Activated CD8-positive, alpha-beta memory T cell treated with anti-CD3 and anti-CD28 coated beads for 4 hours (primary cell): ENCODE measurements at places on chromosomes 6 and 20.

- no peak for DNase-seq
Observed at GRCh38 chr6:106890447-106890846, 84.1 kb downstream of the CD24 start.

DNA sequence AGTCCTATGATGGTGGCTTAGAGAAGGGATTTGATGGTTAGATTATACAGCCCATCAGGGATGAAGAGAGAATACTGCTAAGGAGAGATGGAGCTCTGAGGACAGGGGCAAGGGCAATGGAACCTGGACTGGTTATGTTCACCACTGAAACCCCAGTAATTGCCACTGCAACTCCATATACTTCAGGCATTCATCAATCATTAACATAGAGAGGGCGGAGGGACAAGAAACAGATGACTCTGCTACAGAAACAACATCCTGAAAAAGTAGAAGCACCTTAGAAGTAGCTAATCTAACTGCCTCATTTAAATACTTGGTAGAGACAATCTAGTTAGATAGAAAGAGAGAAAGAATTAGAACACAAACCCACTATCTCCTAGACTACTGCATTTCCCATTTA, 89.8 kb downstream of the MDN1 start:
- no peak for DNase-seq

DNA sequence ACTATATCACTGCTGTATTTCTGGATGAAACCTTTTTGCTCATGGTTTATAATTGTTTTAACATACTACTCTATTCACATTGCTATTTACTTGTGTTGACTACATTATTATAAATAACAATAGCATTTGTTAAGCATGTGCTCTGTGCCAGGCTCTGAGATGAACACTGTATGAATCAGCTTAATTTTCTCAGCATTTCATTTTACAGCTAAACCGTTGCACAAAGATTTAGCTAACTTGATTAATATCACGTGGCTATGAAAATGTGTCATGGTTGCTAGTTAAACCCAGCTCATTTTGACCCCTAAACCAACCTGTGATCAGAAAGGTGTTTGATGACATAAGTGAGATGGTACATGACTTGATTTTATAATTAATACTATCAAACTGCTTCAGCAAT, 77.5 kb downstream of the NCOA7 start:
- DNase-seq: no peak

- no peak for DNase-seq
Observed at GRCh38 chr6:39428152-39428551, 105.7 kb upstream of the KCNK16 start.

DNA sequence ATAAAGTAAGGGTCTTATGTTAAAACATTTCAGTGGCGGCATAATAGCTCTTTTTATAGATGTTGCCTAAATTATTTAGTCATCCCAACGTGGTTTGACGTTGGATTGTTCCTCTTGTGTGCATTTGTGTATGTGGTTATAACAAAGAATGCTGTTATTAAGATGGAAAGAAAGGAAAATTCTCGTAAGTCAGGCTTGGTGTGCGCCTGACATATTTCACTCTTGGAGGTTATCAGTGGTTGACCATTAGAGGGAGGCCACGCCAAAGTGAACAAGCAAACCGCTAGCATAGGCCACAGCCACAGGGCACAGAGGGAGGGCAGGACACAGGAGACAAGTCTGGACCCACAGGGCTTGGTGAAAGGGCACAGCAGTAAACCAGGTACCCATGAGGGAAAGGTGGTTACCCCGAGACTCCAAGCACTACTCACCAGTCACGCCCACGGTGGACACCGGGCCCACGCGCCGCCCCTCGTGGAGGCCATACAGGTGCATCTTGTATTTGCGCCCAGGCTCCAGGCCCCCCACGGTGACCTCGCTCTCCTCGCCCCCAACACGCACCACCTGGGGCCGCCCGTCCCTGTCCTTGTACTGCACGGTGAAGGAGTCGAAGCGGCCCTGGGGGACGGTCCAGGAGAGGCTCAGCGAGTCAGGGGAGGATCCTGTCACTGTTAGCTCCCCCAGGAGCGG, 22.9 kb downstream of the CYP21A2 start:
- no peak for DNase-seq

DNA sequence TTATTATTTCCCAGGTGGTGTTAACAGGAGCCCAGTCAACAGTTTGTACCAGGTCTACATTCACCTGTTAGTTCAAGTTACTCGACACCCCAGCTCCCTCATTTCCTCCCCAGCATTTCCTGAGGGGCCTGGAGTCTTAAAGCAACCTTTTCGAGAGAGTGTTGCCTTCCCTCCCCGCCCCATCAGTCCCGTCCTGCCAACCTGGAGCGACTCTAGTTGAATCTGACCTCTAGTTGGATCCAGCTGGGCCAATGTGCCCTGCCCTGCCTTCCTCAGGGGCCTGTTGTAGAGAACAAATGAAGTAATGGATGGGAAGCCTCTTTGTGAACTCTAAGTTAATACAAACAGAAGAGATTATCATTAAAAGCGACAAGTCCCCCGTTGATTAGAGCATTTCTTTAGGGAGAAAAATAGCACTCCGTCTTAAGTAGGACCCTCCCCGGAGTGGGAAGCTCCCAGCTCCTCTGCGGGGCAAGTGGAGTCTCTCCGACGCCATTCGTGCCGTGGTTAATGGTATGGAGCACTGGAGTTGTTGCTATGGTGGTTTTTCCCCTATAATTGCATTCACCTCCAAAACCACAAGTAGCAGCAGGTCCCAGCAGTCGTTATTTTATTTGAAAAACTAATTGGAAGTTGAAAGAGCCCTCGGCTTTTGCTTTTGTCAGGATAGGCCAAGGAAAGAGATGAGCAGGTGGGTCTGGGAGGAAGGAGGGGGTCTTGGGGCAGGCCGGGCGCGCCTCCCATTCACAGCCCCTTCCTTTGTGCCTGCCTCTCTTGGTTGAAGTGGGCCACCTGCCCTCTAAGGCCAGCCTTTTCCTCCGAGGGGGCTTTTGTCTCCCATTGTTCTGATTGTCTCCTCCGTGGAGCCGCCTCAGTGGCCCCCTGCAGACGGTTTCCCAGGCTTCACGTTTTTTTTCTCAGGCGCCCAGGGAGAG, 16.1 kb downstream of the GHRH start:
- DNase-seq: no peak

DNA sequence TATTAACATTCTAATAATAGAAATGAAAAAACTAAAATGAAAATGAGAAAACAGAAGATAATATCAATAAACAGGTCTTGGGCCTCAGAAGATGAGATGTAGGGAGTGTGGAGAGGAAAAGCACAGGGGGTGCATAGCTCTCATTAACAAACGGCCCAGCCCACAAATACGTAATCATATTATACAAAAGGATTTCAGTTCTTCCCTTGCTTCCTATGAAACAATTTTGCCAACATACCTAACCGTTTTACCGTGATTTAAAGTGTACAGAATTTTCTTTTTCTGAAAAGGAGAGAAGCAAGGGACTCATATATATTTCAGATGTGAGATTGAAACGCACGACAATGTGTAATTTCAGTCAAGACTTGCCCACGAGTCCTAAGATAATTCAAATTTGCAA, 136.0 kb downstream of the HFE start:
- no peak for DNase-seq

- DNase-seq: no peak
Observed at GRCh38 chr6:166692723-166693302, 65.8 kb upstream of the RPS6KA2 start.

- no peak for DNase-seq
Observed at GRCh38 chr20:704726-705125, 29.1 kb upstream of the SCRT2 start.

- no peak for DNase-seq
Observed at GRCh38 chr6:30816791-30817739, 67.3 kb upstream of the DDR1 start.

GRCh38 chr6:1605004-1605892, 4.5 kb upstream of the FOXC1 start:
- DNase-seq: no peak

DNA sequence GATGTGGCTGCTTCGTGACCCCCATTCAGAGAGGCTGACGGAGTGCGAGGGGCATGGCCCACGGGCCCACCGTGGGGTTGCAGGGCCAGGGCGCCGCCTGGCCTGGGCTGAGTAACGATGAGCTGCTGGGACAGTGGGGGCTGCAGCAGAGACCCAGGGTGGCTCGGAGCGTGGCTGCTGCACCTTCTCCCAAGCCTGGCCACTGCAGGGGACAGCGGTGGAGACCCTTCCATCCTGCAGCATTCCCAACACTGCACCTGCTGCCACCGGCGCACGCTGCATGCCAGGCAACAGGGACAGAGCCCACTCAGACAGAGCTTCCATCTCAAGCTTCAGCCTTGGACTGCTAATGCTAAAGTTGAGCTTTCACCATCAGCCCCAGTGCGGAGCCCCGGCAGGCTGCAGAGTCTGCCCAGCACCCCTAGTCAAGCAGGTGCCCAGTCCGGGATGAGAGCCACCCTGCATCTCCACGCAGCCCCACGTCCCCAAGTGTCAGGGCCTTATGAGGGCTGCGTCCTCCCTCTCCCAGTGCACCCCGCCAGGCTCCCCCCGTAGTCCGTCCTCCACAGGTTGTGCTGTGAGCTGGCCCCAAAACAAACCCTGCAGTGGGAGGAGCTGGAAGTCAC, 89.4 kb upstream of the AFDN start:
- no peak for DNase-seq

DNA sequence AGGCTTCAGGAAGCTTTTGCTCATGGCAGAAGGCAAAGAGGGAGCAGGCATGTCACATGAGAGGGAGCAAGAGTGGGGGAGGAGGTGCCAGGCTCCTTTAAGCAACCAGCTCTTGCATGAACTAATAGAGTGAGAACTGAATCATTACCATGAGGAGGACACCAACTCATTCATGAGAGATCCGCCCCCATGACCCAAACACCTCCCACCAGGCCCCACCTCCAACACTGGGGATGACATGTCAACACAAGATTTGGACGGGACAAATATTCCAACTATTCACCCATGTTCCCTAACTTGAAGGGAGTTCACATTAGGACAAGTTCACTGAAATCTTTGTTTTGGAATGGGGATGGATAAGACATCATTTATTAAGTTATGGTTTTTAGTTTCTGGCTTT, 155.2 kb upstream of the ESR1 start:
- DNase-seq: no peak

- DNase-seq: no peak
Observed at GRCh38 chr6:98548301-98548700, 286.1 kb upstream of the POU3F2 start.

DNA sequence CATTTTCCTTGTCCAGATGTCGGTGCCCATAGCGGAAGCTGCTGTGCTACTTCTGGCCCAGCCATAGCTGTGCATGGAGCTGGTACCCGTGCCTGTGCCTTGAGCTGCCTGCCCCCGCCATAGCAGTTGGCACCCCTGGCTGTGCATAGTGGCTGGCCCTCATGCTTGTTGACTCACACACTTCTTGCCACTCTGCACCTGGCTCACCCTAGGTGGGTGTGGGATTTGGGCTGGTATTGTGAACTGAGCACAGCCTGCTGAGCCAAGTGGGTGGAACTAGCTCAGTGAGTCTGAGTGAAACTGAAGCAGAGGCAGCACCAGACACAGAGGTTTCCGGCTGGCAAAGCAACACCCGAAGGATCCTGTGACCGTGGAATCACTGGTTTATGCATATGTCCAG, 689.5 kb upstream of the EYS start:
- DNase-seq: no peak

DNA sequence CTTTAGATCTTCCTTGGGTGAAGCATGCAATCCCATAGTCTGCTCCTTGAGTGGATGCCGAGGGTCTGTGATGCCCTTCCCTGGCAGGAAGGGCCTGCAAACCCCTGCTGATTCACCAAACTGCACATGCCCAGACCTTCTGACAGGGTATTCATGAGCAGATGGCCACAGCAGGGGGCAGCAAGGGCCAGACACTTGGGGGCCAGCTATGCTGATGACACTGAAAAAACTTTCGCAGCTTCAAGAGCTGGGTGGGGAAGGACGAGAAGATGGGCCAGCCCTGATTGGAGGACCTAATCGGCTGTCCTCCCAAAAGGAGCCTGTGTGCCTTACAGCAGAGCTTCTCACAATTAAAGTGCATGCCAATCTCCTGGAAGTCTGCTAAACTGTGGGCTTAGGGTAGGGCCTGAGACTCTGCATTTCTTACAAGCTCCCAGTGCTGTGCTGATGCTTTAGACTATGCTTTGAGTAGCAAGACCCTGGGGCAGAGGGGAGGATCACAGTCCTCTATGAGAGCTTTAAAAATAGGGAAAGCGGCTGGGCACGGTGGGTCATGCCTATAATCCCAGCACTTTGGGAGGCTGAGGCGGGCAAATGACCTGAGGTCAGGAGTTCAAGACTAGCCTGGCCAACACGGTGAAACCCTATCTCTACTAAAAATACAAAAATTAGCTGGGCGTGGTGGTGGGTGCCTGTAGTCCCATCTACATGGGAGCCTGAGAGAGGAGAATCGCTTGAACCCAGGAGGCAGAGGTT, 15.2 kb upstream of the GDAP1L1 start:
- no peak for DNase-seq

DNA sequence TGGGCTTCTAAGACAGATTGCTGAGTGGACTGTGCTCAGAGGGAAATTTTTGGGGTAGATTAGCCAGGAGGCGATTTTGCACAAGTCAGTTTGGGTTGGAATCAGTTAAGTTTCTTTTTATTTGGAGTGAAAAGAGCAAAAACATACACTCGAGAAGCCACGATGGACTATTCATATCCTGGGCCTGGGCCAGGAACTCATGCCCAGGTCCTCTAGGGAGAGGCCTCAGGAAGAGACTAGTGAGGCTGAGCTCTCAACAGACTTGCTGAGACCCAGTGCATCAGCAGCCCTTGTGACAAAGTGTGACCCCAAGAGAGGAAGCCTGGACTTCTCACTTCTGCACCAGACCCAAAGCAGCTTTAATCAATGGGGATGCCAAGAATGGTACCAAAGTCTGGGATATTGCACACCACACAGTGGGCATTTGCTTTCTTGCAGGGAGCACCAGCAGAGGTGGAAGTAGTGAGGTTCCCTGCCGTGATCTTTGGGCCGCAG, 61.6 kb upstream of the MAFB start:
- DNase-seq: no peak

GRCh38 chr6:28727559-28728211, 196.1 kb downstream of the TRIM27 start:
- DNase-seq: no peak
